ENCODE measurements at places on chromosomes 16 and 17. TPM values are rescaled to one million over a fixed set of nuclear protein-coding genes. Genes with fewer than 3 reads are reported as not detected.

Gene NME1
- 49.5 TPM for total RNA-seq

Gene TRAPPC1
- total RNA-seq, result 66.5 TPM

Gene C17orf50
- 0.27 TPM for total RNA-seq

GRCh38 chr17:63481488-63481870 lies 4.6 kb downstream of the ACE start:
- DNase-seq, result no peak

- peak; percentile 29 for DNase-seq
Measured at GRCh38 chr17:31404028-31404949, 12.8 kb downstream of the RAB11FIP4 start.

GRCh38 chr17:79581324-79581932 lies 29.4 kb downstream of the RBFOX3 start:
- no peak for DNase-seq

Gene OR3A2
- total RNA-seq, result 12.7 TPM

DNA sequence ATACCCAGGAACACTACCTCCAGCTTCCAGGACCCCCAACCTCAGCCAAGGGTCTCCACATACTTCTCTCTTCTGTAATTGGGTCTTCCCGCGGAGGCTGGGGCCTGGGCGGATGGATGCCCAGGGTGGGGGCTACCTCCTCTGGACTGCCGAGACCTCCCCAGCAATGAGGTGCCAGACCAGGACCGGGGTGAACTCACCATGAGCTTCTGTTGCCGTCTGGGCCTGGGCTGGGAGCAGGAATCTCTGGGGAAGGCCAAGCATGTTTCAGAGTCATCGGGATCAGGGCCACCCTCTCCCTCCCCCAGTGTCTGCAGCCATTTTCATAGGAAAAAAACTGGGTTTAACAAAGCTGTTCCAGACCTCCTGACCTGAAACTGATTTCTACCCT lies 10.3 kb upstream of the BAHCC1 start:
- DNase-seq, result no peak

DNA sequence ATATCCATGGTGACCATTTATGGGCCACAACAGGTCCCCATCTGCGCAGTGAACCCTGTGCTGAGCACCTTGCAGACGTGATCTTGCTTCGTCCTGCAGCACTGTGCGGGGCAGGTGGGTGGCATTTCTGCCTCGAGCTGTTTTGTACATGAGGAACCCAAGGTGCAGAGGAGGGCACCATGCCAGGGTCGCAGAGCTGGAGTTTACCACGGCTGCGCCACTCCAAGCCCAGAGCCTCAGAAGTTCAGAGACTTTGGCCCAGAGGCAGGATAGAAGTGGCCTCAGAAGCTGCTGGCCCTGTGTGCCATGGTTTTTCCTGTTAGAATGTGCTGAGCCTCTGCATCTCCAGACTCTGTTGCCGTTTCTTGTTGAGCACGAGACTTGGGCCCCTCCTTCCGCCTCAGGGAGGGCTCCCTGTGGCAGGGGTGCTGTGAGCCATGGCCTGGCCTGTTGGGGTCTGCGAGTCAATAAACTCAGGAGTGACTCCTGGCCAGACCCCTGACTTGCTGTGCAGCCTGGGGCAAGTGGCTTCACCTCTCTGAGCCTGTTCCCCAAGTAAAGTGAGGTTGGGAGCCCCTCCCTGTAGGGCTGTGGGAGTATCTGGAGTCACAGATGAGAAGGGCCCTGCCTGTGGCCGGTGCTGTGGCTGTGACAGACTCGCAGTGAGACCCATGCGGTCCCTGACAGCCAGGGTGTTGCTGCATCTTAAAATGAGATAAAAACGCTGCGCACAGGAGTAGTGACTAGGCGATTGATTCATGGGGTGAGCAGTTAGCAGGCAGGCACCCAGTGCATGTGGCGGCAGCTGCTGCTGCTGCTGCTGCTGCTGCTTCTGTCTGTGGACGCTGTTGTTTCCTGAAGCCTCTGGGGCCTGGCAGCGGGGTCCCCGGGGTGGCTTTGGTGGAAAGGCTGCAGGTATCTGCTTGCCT lies 11.8 kb downstream of the MAP2K3 start:
- no peak for DNase-seq

Gene GCGR
- total RNA-seq, result not detected

GRCh38 chr17:70499067-70499786 lies 329.9 kb downstream of the KCNJ2 start:
- no peak for DNase-seq

DNA sequence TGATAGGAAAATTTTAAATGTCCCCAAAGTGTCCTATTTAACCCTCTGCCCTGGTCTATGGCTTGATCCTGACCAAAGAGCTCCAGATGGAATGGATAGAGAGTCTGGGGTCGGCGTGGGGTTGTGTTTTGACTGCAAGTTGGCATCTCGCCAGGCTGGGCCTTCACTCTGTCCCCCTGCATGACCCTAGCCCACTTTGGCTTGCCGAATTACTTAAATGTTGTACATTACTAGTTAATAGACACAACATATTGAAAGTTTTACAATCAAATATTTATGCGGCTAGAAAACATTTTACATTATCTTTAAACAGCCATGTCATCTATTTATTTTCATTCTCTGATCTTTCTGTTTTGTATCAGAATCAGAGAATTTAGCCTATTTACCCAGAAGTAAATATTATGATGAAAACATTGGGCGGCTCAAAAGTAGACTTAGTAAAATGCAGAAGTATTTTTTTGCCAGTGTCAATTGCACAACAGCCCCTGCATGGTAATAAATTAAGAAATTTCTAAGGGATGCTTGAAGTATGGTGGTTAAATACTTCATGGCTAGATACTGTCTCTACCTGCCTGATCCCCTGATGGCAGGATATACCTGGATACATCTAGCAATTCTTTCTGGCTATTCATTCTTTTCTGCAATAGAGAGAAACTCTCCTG lies 18.8 kb upstream of the MYOCD start:
- DNase-seq, result no peak

GRCh38 chr17:77774182-77774581 lies 184.3 kb upstream of the TNRC6C start:
- no peak for DNase-seq

- DNase-seq, result no peak
Measured at GRCh38 chr17:37301288-37301687, 74.5 kb upstream of the C17orf78 start.
